Psoas muscle (tissue), 8 donors: ENCODE measurements at places on chromosomes 2 and 18.

DNA sequence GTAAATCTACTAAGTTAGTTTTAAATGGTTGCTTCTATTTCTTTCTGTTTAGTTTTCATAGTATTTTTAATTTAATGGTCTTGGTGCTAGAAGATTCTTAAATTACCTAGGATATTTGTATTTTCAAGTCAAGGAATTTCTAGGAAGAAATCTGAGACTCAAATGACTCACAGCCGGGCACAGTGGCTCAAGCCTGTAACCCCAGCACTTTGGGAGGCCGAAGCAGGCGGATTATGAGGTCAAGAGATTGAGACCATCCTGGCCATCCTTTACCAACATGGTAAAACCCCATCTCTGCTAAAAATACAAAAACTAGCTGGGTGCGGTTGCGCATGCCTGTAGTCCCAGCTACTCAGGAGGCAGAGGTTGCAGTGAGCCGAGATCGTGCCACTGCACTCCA is 95.5 kb downstream of the C2orf74 start:
- DNase-seq, result no peak

GRCh38 chr18:46334868-46335281 is 230.7 kb downstream of the HAUS1 start:
- no peak for DNase-seq

GRCh38 chr2:196809260-196809659 is at the start of gene C2orf66:
Gene C2orf66, minus strand, starts transcription at chr2:196809355. Its CDS starts 19 bp downstream, at chr2:196809336.
- DNase-seq, result no peak

DNA sequence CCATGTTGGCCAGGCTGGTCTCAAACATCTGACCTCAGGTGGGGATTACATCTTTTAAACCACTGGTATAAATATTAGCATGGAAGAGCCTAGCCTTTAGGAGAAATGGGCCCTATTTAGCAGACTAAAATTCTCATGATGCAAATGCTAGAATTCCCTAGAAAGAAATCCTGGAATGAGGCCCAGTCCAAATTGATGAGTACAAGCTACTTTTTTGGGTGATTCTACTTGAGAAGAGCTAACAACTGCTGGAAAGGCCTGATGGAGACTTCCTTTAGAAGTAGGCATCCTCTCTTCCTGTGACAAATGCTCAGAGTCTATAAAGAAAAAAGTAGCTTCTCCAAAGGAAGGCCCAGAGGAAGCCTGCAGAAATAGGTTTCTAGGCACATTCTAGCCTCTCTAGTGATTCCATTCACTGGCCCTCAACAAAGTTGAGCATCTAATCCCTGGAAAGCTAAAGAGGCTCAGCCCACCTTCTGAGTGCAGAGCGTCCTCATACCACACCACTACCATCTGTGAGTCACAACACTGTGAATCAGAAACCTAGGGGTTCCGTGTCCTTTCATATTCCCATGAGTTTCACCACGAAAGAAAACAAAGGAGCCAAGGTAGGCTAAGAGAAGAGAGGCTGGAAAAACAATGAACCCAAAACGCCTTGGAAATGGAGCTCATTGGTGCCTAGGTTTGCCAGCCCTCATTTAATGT is 183.1 kb downstream of the C1D start:
- no peak for DNase-seq

DNA sequence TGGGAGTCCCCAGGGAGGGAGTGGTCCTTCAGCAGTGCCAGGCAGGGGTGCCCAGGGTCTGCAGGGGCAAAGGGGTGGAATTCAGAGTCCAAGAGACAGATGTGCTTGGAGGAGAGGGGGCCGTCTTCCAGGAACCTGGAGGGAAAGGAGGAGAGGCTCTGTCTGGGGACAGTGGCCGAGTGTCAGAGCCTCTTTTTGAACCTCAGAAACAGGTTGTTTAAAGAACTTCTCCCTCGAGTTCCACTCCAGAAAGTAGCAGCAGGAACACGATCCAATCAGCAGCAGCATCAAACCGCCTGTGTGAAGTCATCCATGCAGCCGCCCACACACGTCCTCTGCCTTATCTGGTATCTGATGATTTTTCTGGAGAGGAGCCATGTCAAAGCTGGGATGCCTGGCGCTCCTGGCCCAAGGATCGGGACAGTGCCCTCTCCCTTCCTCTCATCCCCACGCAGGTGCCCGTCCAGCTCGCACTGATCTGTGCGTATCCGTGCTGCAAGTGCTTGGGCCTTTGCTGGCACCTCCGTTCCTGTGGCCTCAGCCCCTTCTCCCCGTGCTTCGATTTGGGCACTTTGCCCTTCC is 205.1 kb downstream of the NDUFA10 start:
- no peak for DNase-seq

- no peak for DNase-seq
These were observed 17.3 kb upstream of the FZD5 start for GRCh38 chr2:207787017-207787416.

DNA sequence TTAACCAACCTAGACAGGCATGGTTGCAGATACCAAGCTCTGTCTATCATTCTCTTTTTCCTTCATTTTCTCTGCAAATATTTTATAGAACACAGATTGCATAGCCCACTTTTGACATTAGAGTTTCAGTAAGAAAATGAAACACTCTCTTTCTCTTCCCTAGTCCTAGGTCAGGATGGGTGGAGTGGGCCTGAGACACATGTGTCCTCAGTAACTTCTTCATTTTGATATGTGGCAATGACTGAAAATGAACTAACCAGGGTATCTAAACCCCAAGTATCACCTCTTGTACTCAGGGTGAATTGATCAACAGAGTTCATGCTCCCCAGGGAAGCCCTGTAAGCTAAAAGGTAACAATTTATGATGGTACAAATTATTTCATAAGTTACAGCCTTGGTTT is 37.0 kb upstream of the KYNU start:
- DNase-seq, result no peak

DNA sequence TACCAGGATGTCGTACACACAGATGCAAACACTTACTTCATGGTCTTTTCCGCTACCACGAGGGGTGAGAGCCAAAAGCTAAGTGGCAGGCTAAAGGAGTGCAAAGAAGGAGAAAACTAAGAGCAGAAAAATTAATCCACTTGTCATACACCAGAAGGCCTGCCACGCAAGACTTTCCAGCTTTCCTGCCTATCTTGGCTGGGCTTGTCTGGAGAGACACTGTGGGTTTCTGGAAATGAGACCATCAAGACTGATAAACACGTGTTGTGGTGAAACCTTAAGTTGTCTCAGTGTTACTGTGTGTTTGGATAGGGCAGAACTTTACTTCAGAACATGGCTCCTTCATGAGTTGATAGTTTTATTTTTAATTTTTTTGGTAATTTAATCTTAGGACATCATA is 175.6 kb downstream of the FMNL2 start:
- no peak for DNase-seq

DNA sequence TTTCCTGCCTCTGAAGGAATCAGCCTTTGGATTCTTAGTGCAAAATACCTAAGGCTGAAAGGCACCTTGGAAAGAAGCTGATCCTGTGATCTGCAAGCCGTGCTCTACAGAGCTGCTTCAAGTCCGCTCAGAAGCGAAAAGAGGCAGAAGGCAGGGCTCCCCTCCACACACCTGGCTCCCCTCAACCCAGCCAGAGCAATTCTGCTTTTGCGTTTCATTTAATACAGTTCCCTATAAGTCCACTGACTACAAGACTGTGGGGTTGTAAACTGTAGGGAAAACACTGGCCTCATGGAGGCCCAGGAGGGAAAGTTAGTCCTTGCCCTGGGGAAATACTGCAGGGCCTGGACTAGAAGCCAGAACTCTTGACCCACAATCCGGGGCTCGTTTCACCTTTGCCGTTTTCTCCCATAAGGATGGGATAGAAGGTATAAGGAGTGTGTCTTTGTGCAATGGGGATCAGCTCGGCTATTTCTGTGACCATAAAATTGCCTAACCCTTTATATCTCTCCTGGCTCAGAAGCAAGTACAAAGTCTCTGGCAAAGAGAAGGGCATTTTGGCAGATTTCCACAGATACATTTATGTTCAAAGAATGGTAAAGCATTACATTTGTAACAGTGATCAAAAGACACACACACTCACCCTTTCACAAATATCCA is 95.8 kb upstream of the TEX51 start:
- DNase-seq, result no peak

GRCh38 chr2:45598545-45598944 is 12.5 kb downstream of the SRBD1 start:
- DNase-seq, result no peak
